Activated T-helper 2 cell treated with anti-CD3 and anti-CD28 coated beads, Interferon-gamma antibody, Interleukin-2, Interleukin-4, amounts not matched to agents 10 μg/mL and 5 μg/mL and 100 μg/mL, durations not matched to agents 14 hours and 24 hours and 36 hours (primary cell): ENCODE measurements at places on chromosomes 12 and 14. TPM values are rescaled to one million over a fixed set of nuclear protein-coding genes. Genes with fewer than 3 reads are reported as not detected.

DNA sequence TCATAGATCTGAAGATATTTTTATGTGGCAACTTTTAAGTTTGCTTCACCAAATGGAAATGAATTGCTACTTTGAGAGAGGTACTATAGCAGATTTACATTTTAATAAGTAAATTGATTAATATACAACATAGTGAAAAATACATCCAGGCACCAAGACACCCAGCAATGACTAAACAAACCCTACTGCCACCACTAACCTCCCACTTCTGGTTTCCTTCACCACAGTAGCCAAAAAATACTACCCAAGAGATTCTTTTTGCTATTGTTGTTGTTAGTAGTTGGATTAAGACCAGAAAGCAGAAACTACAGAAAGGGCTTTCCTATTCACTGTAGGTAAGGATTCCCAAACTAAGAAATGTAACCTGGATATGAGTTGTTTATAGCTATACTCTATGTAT is 54.1 kb downstream of the COCH start:
- H3K4me1 ChIP-seq, result peaks cover 13% of the 10 kb centered on the region
- H3K4me3 ChIP-seq, result no peak overlapping the region
- no peak overlapping the region for H3K27ac ChIP-seq

- no peak for DNase-seq
- H3K27me3 ChIP-seq, result no peaks in the 10 kb centered on the region
- no peak overlapping the region for H3K4me3 ChIP-seq
- no peak overlapping the region for H3K27ac ChIP-seq
- no peaks in the 10 kb centered on the region for H3K4me1 ChIP-seq
- H3K36me3 ChIP-seq, result no peaks in the 10 kb centered on the region
These were observed 336.7 kb downstream of the GALC start for GRCh38 chr14:87656315-87656714.

DNA sequence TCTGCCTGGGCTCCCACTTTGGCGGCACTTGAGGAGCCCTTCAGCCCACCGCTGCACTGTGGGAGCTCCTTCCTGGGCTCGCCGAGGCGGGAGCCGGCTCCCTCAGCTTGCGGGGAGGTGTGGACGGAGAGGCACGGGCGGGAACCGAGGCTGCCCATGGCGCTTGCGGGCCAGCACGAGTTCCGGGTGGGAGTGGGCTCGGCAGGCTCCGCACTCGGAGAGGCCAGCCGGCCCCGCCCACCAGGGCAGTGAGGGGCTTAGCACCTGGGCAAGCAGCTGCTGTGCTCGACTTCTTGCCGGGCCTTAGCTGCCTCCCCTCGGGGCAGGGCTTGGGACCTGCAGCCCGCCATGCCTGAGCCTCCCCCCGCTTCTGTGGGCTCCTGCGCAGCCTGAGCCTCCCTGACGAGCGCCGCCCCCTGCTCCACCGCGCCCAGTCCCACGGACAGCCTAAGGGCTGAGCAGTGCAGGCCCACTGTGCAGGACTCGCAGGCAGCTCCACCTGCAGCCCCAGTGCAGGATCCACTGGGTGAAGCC is 44.6 kb downstream of the R3HDM2 start:
- H3K4me1 ChIP-seq, result no peaks in the 10 kb centered on the region
- H3K4me3 ChIP-seq, result no peak overlapping the region
- H3K27me3 ChIP-seq, result no peaks in the 10 kb centered on the region
- peaks cover 26% of the 10 kb centered on the region for H3K36me3 ChIP-seq

FERMT2 gene
- 0.99 and 1.7 TPM in 2 replicates for total RNA-seq

CAPRIN2 gene
- total RNA-seq, result 13.5 and 14.2 TPM in 2 replicates
